COLO829 (cell line): ENCODE measurements at places on chromosomes 6 and 20.

- no peak for DNase-seq
These were observed 25.9 kb downstream of the SLC9A8 start for GRCh38 chr20:49838546-49838945.

DNA sequence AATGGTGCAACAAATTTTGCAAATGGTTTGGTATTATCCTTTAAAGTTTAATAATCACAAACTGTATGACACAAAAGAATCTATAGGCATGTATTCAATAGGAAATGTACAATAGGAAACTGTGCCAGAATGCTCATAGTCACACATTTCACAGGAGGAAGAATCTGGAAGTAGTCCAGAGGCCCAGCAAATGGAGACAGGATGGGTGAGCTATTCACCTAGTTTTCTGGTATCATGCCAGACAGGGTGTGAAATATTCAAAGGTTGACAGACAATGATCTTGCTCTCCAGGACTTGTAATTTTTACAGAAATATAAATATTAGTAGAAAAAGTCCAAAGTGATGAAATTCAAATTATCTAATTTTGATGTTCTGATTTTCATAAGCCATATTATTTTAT lies 520.1 kb upstream of the IMPG1 start:
- no peak for DNase-seq

GRCh38 chr20:64223526-64224067 lies 32.0 kb upstream of the PCMTD2 start:
- no peak for DNase-seq

- no peak for DNase-seq
These were observed 50.7 kb downstream of the CLIC5 start for GRCh38 chr6:45965007-45965406.

GRCh38 chr6:52503851-52504781 lies 72.7 kb downstream of the TRAM2 start:
- DNase-seq = no peak
